NCI-H187 treated with DMSO at 0.1 percent for 48 hours (cell line): ENCODE measurements at places on chromosomes 16 and 17.

DNA sequence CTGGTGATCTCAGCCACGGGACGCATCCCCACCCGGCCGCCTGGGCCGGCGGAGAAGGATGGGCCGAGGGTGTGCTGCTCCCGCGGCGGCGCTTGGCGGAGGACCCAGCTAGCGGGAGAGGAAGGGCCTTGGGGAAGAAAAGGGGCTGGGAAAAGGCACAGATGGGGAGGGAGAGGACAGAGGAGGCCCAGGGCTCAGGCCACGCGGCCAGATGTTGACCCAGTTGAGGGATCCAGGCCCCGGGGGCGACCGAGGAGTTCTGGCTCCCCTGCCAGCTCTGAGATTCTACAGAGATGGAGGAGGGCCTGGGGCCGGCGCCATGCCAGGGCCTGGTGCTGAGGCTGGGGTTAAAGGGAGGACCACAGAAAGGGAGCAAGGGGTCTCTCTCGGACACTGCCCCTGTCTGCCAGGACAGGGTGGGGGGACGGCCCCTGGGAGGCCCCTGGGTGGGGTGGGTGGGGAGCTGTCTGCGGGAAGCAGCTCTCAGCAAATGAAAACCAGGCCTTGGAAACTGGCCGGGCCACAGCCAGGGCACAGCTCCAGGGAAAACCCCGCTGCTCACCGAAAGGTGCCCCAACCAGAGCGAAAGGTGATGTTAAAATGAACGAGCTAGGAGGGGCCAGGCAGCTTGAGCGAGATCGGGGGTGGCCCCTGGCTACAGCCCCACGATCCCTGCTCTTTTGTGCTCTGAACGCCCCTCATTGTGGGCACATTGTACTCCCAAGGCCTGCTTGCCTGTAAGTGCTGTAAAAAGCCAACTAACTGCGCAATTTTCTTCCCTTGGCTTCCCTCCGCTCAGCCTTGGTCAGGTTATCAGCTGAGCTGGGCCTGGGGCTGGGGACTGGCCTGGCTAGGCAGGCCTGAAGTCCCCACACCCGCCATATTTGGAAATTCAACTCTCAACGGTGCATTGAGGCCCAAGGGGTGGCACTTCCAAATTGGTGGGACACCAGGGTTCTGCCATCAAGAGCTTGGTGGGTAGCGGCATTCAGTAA lies 191.4 kb downstream of the ZNF423 start:
- no peak for DNase-seq

DNA sequence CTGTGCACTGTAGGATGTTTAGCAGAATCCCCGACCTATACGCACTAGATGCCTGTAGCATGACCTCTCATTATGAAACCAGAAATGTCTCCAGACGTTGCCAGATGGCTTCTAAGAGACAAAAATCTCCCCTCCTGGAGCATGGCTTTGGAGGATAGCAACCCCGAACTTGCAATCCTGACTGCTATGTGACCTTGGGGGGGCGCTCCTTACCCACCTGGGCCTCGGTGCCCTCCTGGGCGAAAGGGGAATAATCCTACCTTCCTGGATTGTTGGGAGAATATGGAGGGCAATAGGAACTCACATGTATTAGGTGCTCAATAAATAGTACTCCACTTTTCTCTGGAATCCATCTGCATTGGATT lies 8.1 kb downstream of the MRM1 start:
- no peak for DNase-seq

- DNase-seq = no peak
Measured at GRCh38 chr17:81164371-81165245, 699 bp upstream of the PVALEF start.

DNA sequence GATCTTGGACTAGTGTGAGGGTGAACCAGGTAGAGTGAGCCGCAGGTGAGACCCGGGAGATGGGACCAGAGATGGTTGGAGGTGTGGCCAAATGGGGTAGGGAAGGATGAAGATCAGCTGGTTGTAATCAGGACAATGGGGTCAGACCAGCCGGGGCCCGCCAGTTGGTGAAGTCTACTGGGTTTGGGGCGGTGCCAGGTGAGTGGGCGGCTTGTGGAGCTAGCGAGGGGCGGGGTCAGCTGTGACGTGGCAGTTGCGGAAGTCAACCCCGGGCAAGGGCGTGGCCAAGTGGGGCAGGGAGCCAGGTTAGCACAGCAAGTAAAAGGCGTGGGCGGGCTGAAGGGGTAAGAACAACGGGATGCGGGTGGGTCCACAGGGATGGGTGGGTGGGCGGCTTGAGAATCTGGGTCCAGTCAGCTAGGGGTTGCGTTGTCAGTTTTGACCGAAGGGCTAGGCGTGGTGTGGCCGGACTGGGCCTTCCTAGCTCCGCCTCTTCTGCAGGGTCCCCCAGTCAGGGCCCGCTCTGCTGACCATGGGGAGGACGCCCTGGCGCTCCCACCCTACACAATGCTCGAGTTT lies 25.5 kb upstream of the ALKBH5 start:
- DNase-seq = no peak
